GM13976 (cell line): ENCODE measurements at places on chromosomes 16 and 17.
A peak's percentile ranks its signal among the peaks of the same experiment; 100 is the strongest.

- DNase-seq: no peak
Measured at GRCh38 chr17:81646869-81647600, 9.3 kb downstream of the PDE6G start.

DNA sequence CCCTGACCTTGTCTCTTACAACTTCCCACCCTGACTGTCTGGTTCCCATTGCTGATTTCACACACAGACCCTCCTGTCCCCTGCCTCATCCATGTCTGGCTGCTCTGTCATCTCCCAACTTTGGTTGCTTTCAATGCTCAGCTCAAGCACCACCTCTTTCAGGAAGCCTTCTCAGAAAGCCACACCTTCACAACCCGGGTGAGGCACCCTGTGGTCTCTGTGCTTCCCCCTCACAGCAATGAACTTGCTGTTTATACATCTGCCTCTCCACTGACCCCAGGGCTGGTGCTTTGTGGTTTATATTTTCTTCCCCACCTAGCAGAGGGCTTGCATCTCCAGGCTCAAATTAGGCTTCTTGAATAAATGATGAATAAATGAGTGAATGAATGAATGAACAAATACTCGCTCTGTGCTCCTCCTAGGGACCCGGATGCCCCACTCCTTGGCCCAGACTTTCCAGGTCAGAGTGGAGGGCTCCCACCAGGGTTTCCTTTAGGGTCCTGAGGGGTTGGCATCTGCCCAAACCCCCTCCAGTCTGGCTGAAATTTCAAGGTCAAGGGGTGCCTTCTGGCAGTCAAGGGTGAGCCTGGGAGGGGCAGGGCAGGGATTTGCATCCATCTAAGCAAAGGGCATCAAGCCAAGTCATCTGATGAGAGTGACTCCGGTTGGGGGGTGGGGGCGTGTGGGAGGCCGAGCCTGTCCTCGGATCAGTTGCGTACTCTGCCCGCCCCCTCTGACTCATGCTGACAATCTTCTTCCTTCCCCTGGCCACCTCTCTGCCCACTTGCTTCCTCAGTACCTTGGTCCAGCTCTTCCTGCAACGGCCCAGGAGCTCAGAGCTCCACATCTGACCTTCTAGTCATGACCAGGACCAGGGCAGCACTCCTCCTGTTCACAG lies at the start of gene ITGAX:
Gene ITGAX (plus strand): TSS at position 783 of the 898 bp plus-strand sequence. CDS start 79 bp downstream, at position 862.
- DNase-seq: peak; percentile 88

- DNase-seq: no peak
Measured at GRCh38 chr17:69402052-69402451, 12.4 kb upstream of the MAP2K6 start.

- DNase-seq: no peak
Measured at GRCh38 chr17:2335726-2336214, 487 bp downstream of the TSR1 start.

GRCh38 chr17:77654296-77654695 lies 304.2 kb upstream of the TNRC6C start:
- no peak for DNase-seq

DNA sequence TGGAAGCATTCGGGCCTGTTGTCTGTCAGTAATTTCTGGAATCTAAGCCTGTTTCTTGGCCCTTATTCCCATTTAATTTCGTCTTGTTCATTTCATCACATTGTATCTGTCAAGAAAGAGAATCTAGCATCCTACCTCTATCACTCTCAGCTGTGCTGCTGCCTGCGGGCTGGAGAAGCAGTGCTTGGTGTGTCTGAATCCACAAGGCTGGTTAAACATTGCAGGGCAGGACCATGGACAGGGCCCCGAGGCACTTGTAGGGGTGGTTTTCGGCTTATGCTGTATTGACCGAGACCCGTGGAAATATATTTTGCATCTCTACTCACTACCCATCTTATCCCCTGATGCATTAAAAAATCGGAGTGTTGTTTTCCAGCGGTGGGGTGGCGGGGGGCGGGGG lies 3.1 kb downstream of the RAB11FIP4 start:
- peak; percentile 73 for DNase-seq

DNA sequence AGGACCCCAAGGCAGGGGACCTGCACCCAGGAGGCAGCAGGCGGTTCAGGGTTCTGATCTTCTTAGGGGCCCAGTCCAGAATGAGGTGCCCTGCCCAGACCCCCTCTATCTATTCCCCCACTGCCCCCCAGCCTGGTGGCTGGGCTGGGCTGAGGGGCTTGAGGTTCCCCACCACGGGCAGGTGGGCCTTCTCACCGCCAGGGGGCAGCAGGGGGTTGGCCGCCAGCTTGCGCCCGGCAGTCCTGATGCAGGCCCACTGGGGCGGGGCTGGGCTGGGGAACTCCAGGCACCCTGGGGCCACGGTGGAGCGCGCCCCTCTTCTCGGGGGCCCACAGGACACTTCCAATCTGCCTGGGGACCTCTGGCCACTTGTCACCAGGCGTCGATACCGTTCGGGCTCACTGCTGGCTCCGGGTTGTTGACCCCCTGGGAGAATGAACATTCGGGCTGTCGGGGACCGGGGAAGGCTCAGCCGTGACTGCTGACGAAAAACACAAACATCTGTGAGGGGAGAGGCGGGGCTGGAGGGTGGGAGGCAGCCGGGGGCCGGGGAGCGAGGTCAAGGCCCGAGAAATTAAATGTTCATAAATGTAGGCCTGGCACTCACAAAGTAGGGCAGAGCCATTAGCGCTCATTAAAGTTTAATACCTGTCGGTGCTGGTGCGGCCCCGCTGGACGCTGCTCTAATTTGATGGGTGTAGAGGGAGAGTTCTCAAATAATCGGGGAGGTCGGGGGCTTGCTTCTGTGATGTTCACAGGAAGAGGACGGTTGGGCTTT lies 219.3 kb upstream of the GSE1 start:
- DNase-seq: peak; percentile 92

DNA sequence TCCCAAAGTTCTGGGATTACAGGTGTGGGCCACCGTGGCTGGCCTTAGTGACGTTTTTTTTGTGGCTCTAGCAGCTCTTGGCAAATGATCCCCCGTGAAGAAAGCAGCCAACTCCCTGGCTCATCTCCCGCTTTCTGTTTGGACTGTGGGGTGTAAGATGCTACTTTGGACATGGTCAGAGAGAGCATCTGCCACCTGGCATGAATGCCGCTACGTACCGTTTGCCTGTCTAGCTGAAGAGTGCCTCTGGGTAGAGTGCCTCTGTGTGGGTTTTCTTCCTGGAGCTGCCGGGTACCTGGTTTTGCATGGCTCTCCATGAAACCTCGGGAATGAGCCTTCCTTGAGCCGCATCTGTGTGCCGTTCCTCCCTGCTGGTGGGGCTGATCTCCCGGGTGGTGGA lies 34.3 kb downstream of the NDEL1 start:
- no peak for DNase-seq

DNA sequence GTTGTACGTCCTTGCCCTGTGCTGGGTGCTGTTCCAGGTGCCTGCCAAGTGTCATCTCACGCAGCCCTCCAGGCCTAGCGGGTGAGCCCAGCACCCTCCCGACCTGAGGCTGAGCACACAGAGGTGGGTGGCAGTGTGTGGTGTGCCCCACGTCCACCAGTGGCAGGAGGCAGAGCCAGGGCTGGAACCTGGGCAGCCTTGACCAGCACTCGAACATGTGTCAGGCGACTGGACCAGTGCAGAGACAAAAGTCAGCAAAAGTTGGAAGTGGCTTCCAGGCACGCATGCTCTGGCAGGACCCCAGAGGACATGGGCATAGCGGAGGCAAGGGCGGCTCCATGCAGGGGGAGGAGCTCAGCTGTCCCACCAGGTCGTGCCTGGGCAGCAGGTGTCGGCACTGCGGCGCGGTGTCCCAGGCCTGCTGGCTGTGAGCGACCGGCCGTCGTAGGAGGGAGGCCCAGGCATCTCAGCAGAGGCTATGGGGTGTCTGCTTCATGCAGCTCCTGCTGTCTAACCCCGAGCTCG lies 35.8 kb downstream of the COX4I1 start:
- DNase-seq: no peak

DNA sequence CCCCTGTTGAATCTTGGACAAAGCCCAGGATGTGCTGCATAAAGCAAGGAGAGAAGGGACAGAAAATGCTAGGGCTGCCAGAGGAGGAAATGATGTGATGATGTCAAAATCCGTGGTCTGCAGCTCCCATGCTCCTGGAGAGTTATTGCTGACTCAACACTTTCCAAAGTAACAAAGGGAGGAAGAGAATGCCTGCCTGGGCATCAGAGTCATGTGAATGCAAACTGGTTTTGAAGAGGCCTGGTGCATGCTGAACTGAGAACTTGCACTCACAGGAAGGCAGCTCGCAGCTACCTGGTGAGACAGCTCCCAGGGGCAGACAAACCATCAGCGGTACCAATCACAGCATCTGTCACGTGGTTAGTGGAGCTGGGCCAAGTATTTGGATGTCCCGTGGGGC lies 2.8 kb downstream of the MARVELD3 start:
- no peak for DNase-seq

DNA sequence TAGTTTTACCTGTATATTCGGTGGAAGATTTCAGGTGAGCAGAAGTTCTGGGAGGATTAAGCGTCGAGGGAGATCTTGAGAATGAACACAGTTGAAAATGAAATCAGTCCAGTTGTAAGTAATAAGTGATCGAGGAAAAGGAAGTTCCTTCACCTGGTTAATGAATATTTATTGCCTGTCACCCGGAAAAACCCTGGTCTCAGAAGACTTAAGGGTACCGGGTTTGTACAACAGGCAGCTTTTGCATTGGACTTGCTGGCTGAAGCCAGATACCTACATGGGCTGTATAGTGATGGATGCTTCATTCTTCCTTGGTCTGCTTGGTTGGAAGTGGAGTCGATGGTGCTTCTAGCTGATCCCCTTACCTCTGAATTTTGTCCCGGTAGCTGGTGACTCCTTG lies 72.7 kb downstream of the PRKCA start:
- DNase-seq: no peak

GRCh38 chr16:56910654-56911539 lies 21.0 kb upstream of the HERPUD1 start:
- DNase-seq: no peak

GRCh38 chr16:782766-783403 lies 5.3 kb downstream of the RPUSD1 start:
- DNase-seq: no peak

- no peak for DNase-seq
Measured at GRCh38 chr17:31843070-31843745, 15.8 kb downstream of the COPRS start.

- DNase-seq: peak; percentile 92
Measured at GRCh38 chr16:88941913-88942909, 34.8 kb downstream of the CBFA2T3 start.

DNA sequence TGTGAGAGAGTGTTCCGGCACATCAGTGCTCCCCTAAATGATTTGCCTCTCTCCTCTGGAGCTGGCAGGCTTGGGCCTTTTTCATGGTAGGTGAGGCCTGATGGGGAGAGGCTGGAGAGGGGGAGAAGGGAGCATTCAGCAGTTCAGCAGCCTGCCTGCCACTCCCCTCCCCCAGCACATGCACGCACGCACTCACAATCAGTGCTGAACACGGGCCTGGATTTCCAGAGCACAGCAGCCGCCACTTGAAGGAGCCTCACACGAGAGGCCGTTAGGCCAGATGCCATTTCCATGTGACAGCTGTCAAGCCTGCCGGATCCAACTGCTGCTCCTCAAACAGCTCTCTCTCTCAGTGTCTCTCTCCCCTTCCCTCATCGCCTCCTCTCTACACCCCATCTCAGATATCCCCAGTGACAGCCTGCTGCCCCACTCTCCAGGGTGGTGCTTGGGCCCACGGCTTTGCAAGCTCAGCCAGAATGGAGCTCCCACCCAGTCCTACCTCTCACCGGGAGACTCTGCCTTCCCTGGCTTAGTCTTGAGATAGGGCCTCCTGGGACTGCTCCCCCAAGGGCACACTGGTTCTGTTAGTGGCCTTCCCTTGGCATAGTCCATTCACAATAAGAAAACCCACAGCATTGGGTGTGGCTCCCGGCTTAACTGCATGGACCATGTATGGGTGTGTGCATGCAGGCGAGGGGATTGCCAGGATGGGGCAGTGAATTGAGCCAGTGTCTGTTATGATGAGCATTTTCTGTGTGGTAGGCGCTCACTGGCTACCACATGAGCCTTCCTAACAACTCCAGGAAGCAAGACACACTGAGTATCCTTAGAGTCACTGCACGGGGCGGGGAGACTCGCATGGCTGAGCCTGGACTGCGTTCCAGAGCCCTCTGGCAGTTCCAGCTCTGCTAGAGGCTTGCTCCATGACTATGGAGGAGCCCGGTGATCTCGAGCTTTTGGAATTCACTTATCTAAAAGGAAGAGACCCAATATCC lies 226.2 kb downstream of the CCDC182 start:
- DNase-seq: no peak

- no peak for DNase-seq
Measured at GRCh38 chr17:34626121-34626681, 46.8 kb downstream of the TMEM132E start.

GRCh38 chr16:27748868-27749546 lies 199.1 kb downstream of the KATNIP start:
- peak; percentile 72 for DNase-seq

DNA sequence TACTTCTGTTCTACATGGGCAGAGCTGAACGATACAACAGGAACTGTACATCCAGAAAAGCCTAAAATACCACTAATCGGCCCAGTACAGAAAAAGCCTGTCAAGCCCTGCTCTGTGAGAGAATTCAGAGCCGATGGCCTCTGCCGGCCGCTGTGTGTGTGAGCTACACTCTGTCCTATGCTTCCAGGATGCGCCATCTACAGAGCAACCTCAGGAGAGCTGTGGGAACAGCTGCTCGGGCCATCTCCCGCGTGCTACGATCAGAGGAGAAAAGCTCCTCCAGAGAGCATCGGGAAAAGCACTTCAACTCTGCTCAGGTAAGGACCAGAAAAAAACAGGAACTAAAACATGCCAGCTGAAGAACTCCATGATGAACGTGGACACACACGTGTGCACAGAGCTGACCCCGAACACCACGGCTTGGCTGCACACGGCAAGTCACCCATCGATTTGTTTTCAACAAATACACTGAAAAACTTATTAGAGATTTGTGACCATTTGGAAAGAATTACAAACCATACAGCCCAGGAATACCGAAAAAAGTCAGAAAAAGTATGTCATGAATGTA lies 115.9 kb downstream of the ANKRD11 start:
- no peak for DNase-seq

GRCh38 chr17:27481327-27481726 lies 25.1 kb downstream of the KSR1 start:
- DNase-seq: no peak

GRCh38 chr16:75258807-75259141 lies 7.3 kb upstream of the BCAR1 start:
- no peak for DNase-seq

DNA sequence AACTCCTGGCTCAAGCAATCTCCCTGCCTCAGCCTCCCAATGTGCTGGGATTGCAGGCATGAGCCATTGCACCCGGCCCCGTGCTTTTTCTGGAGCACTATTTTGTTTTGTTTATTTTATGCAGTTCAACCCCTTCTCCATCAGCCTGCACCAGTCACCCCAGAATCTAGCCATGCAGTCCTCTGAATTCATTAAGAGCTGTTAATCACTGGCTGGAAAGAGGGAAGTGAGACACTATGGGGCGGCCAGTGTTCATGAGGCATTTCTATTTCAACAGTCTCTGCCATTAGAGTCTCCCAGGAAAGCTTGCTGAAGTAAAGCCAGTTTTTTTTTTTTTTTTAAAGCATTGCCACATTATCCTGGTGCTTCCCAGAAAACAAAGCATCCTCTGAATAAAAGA lies 1.7 kb downstream of the VWA3A start:
- no peak for DNase-seq

- DNase-seq: no peak
Measured at GRCh38 chr17:32019228-32019627, 12.0 kb downstream of the LRRC37B start.

GRCh38 chr16:85798283-85798776 lies 1.0 kb downstream of the EMC8 start:
- DNase-seq: no peak
